CD4-positive, alpha-beta T cell treated with Interleukin-17A for 1 hour (primary cell): ENCODE measurements at places on chromosomes 16 and 17.

GRCh38 chr17:41691031-41691777, 2.5 kb downstream of the EIF1 start:
- peak; percentile 51 for DNase-seq

GRCh38 chr17:66941773-66942450, 22.6 kb upstream of the CACNG4 start:
- no peak for DNase-seq

DNA sequence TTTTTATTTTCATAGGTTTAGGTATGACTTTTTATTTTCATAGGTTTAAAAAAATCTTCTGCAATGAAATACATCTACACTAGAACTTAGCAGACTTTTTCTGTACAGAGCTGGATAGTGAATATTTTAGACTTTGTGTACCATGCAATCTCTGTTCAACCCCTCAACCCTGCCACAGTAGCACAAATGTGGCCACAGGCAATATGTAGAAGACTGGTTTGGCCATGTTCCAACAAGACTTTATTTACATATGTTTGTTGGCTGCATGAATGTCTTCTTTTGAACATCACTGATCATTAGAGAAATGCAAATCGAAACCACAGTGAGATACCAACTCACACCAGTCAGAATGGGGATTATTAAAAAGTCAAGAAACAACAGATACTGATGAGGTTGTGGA, 229.2 kb downstream of the SHISA9 start:
- DNase-seq, result no peak

- no peak for DNase-seq
Observed at GRCh38 chr16:23362460-23363317, 60.6 kb downstream of the SCNN1B start.

GRCh38 chr16:1552129-1552528, 18.7 kb downstream of the TMEM204 start:
- no peak for DNase-seq

GRCh38 chr16:77991701-77992100, 30.6 kb upstream of the CLEC3A start:
- DNase-seq, result no peak

- no peak for DNase-seq
Observed at GRCh38 chr17:40378966-40379365, 14.4 kb upstream of the GJD3 start.

- no peak for DNase-seq
Observed at GRCh38 chr17:27233059-27233458, 60.9 kb upstream of the WSB1 start.
